Cardiac muscle cell (in vitro differentiated cells and primary cell): ENCODE measurements at places on chromosomes 5 and 9. TPM values are rescaled to one million over a fixed set of nuclear protein-coding genes. Genes with fewer than 3 reads are reported as not detected.

GRCh38 chr9:12717907-12718306, 24.7 kb downstream of the TYRP1 start:
- DNase-seq, result no peak

DNA sequence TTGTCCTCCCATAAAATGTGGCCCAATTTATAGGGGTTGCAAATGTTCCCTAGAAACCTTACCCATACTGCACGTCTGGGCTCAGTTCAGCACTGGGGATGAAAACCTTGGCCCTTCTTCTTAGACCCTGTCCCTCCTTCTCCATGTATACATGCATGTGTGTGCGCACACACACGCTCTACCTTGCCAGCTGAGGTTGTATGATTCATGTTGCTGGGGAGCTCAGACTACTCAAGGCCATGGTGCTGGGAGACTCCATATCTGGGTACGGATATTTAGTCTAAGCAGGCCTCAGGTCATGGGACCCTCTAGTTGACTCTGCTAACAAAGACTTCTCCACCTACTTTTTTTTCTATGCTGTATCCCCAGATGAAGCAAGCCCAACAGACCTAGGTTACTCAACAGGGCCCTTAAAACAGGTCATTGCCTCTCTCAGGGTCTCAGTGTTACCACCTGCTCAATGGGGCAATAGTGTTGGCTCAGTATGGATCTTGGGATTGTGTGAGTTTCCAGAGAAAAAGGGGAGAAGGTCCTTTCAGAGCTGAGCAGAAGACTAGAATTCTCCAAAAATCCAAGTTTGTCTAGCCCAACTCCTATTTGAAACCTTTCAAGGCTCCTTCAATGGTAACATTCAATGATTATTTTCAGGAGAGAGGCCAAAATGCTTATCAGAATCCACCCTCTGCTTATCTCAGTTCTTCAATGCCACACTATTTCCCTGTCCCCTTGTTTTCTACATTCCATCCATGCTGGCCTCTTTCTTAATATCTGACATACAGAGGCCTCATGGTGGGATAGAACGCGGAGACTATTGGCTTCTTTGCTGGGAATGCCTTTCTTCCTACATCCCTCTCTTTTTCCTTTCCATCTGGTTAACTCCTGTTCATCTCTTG, 123.6 kb upstream of the PITX1 start:
- no peak for DNase-seq

GRCh38 chr5:143536364-143536763, 132.9 kb upstream of the NR3C1 start:
- peak; percentile 98 for DNase-seq

- no peak for DNase-seq
These were observed 143.5 kb downstream of the OLFM1 start for GRCh38 chr9:135230817-135231520.

Gene PCDHA3
- 1.1 and 2.3 TPM in 2 replicates for total RNA-seq

Gene FAT2
- 0.04 and 0.12 TPM in 2 replicates for total RNA-seq
